Common myeloid progenitor, CD34-positive (primary cell): ENCODE measurements at places on chromosomes 1 and 21.

- no peaks in the 10 kb centered on the region for H3K36me3 ChIP-seq
- H3K4me1 ChIP-seq: no peaks in the 10 kb centered on the region
- no peak overlapping the region for H3K4me3 ChIP-seq
Observed at GRCh38 chr1:240350910-240351331, 259.2 kb downstream of the FMN2 start.

DNA sequence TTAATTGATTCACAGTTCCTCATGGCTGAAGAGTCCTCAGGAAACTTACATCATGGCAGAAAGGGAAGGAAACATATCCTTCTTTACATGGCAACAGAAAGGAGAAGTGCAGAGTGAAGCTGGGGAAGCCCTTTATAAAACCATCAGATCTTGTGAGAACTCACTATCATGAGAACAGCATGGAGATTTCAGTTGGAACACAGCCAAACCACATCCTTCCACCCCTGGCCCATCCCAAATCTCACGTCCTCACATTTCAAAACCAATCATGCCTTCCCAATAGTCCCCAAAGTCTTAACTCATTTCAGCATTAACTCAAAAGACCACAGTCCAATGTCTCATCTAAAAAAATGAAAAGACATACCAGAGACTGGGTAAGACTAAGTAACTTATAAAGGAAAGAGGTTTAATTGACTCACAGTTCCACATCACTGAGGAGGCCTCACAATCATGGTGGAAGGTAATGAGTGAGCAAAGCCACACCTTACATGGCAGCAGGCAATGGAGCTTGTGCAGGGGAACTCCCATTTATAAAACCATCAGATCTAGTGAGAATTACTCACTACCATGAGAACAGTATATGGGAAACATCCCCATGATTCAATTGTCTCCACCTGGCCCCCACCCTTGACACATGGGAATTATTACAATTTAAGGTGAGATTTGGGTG is 105.2 kb downstream of the MRPL39 start:
- DNase-seq: peak; percentile 14
- no peak overlapping the region for H3K27ac ChIP-seq
- no peaks in the 10 kb centered on the region for H3K27me3 ChIP-seq
- H3K4me1 ChIP-seq: no peaks in the 10 kb centered on the region
- no peak overlapping the region for H3K4me3 ChIP-seq
- H3K36me3 ChIP-seq: no peaks in the 10 kb centered on the region

- no peak overlapping the region for H3K4me3 ChIP-seq
- no peaks in the 10 kb centered on the region for H3K27me3 ChIP-seq
- H3K27ac ChIP-seq: no peak overlapping the region
- no peaks in the 10 kb centered on the region for H3K4me1 ChIP-seq
Observed at GRCh38 chr21:27143476-27143875, 176.6 kb upstream of the ADAMTS5 start.

DNA sequence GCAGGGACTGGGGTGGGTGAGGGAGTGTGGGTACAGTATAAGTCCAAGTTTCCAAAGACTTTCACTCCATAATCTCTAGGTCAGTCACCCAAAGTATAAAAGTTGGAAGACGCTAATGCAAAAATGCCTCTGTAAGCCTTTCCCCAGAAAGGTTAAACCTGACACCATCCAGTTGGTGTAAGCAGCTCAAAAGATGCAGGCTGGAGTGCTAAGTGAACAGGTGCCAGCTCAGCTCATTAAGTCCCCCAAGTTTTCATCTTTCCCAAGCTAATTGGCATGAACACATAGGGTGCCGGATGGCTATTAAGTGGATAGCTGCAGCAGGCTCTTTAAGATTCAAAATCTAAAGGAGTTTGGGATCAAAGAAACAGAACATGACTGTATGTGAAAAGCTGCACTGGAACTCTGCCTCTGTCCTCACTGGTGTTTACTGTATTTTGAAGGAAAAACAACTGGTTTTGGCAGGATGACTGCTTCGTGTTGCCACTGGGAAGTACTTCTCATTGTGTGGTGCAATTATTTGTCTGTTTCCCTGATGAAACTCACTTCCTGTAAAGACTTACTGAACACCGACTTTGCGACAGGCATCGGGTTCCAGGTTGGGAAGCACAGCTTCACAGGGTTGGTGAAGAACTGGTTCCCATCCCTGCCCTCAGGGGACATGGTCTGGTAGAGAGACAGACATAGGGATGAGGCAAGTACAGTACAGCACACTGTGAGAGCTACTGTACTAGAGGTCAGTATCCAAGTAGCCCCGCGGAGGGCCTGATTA is 152.7 kb downstream of the DAB1 start:
- no peaks in the 10 kb centered on the region for H3K4me1 ChIP-seq
- H3K4me3 ChIP-seq: no peak overlapping the region
- H3K36me3 ChIP-seq: no peaks in the 10 kb centered on the region
- DNase-seq: no peak
- H3K27ac ChIP-seq: no peak overlapping the region

GRCh38 chr1:152160576-152160975 is 1.5 kb upstream of the RPTN start:
- H3K4me3 ChIP-seq: no peak overlapping the region
- H3K36me3 ChIP-seq: no peaks in the 10 kb centered on the region
- H3K27me3 ChIP-seq: no peaks in the 10 kb centered on the region
- H3K4me1 ChIP-seq: peaks cover 8% of the 10 kb centered on the region
